ENCODE measurements at places on chromosomes 2 and 18. TPM values are rescaled to one million over a fixed set of nuclear protein-coding genes. Genes with fewer than 3 reads are reported as not detected.

Gene FAM110C
- 9.9 TPM for total RNA-seq

Gene RNU2-63P
- not detected for total RNA-seq

DNA sequence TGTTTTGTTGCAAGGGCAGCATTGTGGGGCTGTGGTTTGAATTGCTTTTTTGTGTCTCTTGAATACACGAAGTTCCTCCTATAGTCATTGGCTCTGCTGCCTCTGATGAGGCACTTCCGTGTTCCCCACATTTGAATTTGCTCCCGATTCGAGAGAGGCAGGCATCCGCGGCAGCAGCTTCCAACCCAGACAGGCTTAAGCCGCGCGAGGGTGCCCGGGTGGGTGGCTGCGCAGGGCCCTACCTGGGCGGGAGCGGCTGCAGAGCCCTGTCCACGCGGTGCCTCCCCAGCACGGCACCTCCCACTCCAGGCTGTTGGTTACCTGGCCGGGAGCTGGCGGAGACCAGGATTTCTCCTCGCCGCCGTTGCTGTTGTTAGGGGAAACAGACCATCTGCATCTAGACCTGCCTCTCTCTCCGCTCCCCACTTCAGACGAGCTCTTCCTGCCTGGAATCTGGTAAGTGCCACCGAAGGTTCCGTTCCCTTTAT lies 151.3 kb downstream of the NEDD4L start:
- no peak for DNase-seq

GRCh38 chr2:155651851-155652250 lies 680.7 kb downstream of the NR4A2 start:
- DNase-seq: no peak

- no peak for DNase-seq
These were observed 30.8 kb upstream of the PRLH start for GRCh38 chr2:237535385-237536082.

- DNase-seq: no peak
These were observed 39.1 kb upstream of the ANKRD44 start for GRCh38 chr2:197349699-197350098.
